ENCODE measurements at places on chromosomes 7 and 10. TPM values are rescaled to one million over a fixed set of nuclear protein-coding genes. Genes with fewer than 3 reads are reported as not detected.

- no peak for DNase-seq
Measured at GRCh38 chr10:75450644-75451640, 19.5 kb downstream of the LRMDA start.

ZCWPW1 gene
- total RNA-seq, result 0.20 TPM

DNA sequence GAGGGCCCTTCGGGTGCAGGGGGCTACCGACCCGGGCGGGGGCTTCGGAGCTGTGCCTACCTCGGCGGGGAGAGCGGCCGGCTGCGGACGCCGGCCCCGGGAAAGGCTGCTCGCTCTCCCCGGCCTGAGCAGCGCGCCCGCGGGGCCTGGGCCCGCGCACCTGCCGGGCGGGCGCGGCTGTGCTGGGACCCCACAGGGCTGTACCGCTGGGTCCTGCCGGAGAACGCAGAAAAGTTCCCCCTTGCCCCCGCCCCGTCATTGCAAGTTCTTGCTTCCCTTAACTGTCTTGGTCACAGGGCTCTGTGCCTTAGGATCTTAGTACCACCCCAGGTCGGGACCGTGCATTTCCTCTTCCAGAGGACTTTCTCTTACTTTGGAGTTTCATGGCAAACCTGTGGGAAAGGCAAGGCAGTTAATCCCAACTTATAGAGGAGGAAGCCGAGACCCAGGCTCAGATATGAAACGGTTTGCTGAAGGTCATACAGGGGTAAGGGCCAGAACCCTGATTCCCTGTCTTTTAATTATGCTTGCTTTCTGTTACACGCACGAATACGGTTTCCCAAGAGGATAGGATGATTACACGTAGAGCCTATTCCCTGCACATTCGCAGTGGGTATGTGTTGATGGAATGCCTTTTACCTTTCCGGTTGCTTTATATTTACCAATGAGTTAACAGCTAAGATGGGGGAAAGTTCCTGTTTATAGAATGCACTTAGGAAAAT is 652 bp downstream of the PCGF5 start:
- peak; percentile 20 for DNase-seq

ASZ1 gene
- not detected for total RNA-seq

Measured in RPMI7951 (cell line).